HAP-1 (cell line): ENCODE measurements at places on chromosomes 6 and 20.
A peak's percentile ranks its signal among the peaks of the same experiment; 100 is the strongest.

DNA sequence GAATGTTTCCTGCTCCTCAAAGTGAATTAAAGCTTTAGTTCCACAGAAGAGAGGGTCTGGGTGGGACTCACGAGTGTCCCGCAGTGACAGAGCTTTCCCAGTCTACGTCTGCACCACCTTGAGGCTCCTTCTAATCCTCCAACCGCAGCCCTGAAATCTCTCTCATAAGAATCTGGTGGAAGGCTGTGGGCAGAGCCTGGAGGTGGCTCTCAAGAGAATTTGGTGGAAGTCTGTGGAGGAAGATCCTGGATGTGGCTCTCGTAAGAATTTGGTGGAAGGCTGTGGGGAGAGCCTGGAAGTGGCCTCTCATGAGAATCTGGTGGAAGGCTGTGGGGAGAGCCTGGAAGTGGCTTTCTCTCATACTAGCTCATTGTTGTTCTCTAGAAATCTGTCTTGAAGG lies 13.8 kb upstream of the DUSP22 start:
- DNase-seq: no peak

GRCh38 chr6:119076173-119076572 lies 2.3 kb downstream of the FAM184A start:
- DNase-seq: no peak

DNA sequence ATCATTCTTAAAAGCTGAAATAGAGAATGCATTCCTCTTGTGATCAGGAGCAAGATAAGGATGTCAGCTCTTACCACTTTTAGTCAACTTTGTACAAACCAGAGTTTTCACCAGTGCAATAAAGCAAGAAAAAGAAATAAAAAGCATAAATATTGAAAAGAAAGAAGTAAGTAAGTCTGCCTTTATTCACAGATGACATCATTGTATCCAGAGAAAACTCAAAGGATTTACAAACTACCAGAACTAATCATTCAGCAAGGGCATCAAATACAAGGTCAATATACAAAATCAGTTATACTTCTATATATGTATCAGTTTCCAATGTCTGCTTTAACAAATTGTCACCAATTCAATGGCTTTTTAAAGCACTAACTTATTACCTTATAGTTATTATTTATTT lies 13.4 kb downstream of the TTLL9 start:
- DNase-seq: no peak

- no peak for DNase-seq
Measured at GRCh38 chr20:22801528-22801927, 217.2 kb upstream of the FOXA2 start.

GRCh38 chr6:17574866-17575560 lies 25.1 kb upstream of the FAM8A1 start:
- DNase-seq: no peak

GRCh38 chr6:33857093-33857931 lies 53.5 kb upstream of the MLN start:
- no peak for DNase-seq

DNA sequence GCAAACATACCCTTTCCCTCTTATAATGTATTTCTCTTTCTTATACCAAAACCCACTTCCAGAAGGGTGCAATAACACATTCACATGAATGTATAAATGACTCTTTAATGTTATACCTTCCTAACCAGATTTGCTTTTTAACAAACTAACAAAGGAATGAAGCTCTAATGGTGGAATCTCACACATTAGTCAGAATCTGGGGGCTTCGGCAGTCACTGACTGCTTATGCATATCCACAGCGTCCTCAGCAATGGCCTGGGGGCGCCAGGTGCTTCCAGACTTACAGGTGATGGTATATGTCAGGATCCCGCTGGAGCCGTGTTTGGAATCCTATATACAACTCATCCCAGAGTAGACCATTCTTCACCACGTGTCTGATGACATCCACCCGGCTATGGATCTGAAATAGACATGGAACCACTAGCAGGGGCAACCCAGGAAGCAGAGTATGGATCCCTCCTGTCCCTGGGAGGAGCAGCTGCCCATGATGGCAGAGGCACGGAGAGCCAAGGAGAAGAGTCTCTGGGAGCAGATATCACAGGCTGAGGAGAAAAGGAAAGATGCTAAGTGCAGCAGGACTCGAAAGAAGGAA lies 150.8 kb upstream of the RIPOR2 start:
- DNase-seq: no peak

DNA sequence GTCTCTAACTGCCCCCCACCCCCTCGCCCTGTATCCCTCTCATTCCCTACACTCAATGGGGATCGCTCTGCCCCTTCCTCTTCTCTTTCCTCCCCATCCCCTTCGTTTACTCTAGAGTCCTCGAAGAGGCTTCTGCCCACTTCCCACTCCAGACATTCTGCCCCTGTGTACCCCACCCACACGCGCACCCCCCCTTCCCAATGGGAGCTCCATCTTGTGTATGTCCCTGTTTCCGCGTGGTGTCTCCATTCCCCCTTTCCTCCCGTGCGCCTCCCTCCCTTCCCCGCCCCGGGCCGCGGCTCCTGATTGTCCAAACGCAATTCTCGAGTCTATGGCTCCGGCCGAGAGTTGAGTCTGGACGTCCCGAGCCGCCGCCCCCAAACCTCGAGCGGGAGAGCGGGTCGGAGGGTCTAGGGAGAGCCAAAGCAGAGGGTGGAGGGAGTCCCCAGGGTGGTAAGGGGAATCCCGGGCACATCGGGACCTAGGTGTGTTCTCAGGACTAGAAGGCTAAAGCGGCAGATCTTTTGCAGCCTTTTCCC lies 679 bp upstream of the RING1 start:
- peak; percentile 35 for DNase-seq

DNA sequence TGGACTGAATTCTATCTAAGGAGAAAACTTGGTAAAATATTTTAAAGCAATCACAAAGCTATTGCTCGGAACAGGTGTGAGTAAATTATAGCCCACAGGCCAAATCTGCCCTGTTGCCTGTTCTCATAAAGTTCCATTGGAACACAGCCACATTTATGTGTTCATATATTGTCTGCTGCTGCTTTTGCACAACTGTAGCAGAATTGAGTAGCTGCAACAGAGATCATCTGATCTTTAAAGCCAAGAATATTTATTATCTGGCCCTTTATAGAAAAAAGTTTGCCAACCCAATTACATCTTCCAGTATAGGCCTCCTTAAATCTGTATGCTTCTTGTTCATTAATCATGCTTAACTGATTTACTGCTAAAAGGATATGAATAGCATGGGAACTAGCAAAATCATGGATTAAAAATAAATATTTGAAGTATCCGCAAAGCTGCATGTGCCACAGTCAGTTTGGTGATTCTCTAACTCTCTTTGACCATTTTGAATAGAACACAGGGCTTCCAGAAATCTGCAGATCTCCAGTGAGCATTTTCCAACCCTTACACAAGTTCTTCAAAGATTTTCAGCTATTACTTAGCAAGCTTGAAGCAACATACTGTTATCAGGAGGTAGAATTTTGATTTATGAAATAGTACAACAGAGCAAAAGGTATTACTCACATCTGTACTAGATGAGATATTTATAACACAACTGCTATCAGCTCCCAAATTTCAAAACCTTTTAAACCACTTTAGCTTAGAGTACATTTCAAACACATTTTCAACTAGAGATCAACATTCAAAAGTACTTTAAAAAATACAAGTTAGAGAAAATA lies 312.6 kb upstream of the ID4 start:
- DNase-seq: no peak

DNA sequence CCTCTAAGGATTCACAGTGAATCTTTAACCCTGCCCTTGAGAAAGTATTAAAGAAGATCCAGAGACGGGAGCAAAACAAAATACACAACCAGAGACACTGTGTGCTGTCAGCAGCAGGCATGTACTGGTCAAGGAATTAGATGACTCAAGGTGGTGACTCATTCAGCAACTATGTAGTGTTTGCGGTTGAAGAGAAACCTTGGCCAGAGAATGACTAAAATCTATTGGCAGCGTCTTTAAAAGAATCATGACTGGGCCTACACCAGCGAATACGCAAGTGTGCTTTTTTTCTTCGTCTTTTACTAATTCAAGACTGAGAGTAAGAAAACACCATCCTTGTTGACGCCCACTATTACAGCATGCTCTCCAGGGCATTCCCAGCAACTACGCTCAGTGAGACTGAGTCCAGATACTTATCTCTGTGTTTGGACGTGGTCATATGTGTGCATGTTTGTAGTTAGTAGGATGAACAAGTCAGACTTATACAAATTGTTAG lies 72.4 kb upstream of the BACH2 start:
- peak; percentile 49 for DNase-seq

DNA sequence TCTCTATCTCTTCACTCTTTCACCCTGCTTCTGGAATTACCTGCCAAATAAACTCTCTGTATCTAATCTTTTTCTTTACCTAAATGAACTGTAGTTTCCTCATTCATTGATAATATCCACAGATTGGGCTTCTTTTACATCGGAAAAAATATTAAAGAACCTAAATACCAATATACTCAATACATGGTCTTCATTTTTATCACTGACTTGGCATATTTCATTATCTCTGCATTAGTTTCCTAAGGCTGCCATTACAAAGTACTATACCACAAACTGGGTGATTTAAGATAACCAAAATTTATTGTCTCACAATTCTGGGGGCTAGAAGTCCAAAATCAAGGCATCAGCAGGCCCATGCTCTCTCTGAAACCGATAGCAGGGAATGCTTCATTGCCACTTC lies 411.9 kb upstream of the SPTLC3 start:
- DNase-seq: no peak

- DNase-seq: no peak
Measured at GRCh38 chr20:35559042-35559693, 17.3 kb downstream of the ERGIC3 start.

DNA sequence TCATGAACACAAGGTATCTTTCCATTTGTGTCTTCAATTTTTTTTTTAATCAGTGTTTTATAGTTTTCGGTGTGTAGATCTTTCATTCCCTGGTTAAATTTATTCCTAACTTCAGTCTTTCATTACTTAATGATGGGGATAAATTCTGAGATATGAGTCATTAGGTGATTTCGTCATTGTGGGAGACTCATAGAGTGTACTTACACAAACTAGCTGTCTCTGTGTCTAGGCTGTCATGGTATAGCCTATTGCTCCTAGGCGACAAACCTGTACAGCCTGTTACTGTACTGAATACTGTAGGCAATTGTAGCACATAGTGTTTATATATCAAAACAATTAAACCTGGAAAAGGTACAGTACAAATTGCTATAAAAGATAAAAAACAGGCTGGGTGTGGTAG lies 42.1 kb downstream of the SMAP1 start:
- no peak for DNase-seq

- DNase-seq: peak; percentile 19
Measured at GRCh38 chr6:30769088-30769852, 24.9 kb upstream of the IER3 start.

- no peak for DNase-seq
Measured at GRCh38 chr20:63859166-63859699, 2.1 kb upstream of the ABHD16B start.

DNA sequence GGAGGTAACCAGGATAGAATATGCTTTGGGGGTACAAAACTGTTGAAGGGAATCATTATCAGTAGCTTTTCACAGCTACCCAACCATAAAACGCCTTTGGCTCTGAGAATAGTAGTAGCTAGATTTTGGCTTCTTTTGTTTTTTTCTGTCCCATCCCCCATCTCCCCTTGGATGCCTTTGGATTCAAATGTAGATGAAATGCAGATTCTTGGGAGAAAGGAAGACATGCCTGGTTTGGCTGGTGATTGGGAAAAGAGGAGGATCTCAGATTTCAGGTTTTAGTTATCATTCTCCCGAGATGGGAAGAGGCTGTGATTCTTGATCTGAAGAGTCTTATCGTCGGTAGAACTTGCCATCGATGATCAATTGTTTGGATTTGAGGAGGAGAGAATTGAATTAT lies 3.5 kb upstream of the CDYL start:
- DNase-seq: peak; percentile 49

DNA sequence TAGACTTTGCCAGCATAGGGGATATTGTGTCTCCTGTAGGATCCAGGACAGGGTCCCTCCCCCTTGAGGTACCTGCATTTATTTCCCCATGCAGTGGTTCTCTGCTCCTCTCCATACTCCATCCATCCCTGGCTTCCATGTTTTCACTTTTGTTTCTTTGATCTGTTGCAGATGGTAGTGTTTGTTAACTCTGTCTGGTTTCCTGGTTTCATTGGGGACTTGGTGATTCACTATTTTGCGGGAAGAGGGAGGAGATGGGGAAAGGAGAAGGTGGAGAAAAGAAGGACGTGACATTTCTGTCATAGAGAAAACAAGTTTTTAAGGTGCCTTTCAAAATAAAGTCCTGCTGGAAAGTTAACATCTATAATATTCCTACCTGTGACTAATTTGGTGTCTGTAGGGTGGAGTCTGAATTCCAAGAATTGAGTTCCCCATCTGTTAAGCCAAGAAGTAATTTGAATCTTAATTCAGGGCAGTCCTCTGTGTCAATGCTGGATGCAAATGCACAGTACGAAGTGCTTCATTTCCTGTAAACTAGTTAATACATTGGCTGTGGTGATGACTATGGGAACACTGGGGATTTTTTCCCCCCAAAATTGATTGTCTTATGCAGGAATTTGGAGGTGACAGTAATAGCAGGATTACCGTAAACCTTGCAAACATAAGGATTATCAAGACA lies 6.9 kb upstream of the RNF144B start:
- no peak for DNase-seq

DNA sequence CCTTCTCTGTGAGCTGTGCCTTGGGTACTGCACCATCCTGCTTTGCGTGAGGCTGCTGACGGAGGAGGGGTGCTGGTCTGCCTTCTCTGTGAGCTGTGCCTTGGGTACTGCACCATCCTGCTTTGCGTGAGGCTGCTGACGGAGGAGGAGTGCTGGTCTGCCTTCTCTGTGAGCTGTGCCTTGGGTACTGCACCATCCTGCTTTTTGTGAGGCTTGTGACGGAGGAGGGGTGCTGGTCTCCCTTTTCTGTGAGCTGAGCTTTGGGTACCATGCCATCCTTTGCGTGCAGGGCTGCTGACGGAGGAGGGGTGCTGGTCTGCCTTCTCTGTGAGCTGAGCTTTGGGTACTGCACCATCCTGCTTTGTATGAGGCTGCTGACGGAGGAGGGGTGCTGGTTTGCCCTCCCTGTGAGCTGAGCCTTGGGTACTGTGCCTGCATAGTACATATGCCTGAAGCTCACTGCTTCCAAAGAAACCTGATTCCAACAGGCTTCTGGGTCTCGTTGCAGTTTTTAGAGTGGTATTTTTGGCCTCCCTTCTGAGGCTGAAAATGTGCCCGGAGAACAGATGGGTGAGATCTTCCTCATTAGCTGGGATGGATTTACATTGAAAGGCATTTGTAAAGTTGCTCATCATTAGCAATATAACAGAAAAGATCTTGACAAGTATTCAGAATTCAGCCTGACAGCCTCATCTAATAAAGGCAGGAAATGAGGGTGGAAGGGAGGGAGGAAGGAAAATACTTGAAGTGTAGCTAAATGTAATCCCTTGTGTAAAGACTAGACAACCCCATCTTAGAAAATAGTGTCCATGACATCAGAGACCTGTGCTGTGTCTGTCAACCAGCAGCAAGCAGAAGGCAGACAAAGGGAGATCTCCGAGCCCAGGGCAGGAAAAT lies 46.8 kb upstream of the UNC93A start:
- DNase-seq: no peak

- no peak for DNase-seq
Measured at GRCh38 chr6:117264369-117264691, 1.0 kb upstream of the VGLL2 start.
